Stimulated activated CD4-positive, alpha-beta T cell treated with anti-CD3 and anti-CD28 coated beads, TNF-alpha, amount 100 ng/mL, for 48 hours (primary cell): ENCODE measurements at places on chromosomes 13 and 19.

DNA sequence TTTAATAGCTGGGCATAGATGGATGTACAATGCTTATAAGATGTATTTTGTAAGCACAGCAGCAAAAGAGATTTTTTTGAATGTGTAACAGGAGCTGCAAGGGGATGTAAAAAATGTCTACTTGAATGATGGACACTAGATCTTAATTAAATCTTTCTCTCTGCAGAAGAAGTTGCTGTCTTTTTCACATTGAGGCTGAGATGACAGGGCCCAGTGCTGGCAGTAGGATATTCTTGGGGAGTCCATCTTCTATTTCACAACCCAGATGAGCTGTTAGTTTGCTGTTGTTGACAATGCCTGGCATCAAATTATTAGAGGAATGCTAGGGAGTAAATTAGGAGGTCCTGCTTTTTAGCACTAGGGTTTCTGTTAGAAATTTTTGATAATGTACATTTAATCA is 698.7 kb downstream of the SLITRK5 start:
- DNase-seq = no peak

DNA sequence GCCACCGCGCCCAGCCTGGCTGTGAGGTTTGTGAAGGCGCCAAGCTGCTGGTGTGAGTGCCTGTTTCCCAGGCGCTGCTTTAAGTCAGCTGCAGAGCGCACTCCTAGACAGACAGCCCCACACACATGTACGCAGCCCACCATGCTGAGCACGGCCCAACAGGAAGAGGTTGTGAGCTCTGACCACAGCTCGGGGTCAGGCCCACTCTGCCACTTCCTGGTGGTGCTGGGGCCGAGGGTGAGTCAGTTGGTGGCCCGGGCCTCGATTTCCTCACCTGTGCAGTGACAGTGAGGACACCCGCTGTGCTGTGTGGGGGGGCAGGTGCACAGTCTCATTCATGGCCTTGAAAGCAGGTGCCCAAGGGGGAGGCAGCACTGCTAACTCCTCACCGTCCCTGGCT is 106.7 kb downstream of the KDM4B start:
- DNase-seq = no peak

- DNase-seq = no peak
These were observed 1519.6 kb downstream of the PCDH9 start for GRCh38 chr13:65710514-65710913.

DNA sequence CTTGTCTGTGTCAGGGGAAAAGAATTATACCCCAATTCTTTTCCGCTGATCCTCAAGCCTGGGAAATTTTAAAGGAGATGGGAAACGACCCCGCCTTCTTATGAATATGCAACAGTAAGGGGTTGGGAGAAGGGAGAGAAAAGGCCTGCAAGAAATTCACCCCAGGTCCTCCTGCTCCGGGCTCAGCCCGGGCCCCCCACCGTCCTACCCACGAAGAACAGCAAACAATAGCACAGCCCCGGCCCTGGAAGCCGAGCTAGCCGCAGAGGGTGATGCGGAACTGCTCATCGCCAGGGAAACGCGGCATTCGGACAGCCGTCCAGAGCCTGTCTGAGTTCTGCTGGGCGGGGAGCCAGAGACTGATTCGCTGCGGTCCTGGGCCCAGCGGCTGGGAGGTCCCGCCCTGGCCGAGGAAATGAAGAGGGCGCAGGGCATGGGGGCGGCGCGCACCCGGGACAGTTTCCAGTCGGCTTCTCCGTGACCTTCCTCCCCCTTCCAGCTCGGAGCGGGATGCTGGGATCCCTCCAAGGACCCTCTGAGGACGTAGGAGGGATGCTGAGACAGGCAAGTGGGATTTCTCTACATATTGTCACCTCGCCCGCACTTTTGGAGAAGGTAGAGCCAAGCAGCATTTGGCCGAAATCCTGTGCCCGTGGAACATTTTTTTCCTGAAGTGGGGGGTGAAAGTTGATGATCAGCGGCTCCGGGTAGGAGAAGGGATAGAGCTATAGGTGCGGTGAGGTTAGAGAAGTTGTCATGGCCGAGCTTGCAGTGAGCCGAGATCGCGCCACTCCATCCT is 82.3 kb upstream of the C1QTNF9B start:
- no peak for DNase-seq

- no peak for DNase-seq
These were observed 66.7 kb downstream of the FRY start for GRCh38 chr13:32098272-32098671.

DNA sequence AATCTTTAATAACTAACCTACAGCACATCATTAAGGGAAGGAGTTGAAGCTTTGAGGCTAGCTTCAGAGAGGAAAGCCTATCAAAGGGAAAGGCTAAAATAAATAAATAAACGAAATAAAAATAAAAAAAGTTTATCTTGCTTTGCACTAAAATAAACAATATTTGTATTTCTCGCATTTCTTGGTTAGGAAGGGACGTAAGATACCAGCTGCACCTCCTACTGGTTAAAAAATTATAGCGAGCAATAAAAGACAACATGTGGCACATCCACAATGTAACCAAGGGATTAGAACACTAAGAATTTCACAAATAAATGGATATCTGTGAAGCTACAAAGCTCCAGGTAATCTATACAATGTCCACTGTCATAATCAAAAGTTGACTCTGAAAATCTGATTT is 194.5 kb downstream of the DACH1 start:
- DNase-seq = no peak

GRCh38 chr19:41131186-41131585 is 17.0 kb downstream of the CYP2F1 start:
- DNase-seq = no peak

DNA sequence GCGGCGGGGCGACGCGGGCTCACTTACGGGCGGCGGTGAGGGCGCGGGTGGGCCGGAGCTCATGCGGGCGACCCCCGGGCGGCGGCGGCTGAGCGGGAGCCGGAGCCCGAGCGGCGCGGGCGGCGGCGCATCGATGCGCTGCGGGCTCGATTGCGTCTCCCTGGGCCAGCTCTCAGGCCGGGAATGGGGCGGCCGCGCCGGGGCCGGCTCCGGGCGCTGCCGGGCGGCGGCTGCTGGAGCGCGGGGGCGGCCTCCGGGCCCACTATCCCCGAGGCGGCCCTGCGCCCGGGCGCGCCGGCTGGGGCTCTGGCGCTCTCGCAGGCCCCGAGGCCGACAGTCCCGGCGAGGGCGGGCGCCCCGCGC is 1.4 kb upstream of the TSHZ3 start:
- DNase-seq = no peak

DNA sequence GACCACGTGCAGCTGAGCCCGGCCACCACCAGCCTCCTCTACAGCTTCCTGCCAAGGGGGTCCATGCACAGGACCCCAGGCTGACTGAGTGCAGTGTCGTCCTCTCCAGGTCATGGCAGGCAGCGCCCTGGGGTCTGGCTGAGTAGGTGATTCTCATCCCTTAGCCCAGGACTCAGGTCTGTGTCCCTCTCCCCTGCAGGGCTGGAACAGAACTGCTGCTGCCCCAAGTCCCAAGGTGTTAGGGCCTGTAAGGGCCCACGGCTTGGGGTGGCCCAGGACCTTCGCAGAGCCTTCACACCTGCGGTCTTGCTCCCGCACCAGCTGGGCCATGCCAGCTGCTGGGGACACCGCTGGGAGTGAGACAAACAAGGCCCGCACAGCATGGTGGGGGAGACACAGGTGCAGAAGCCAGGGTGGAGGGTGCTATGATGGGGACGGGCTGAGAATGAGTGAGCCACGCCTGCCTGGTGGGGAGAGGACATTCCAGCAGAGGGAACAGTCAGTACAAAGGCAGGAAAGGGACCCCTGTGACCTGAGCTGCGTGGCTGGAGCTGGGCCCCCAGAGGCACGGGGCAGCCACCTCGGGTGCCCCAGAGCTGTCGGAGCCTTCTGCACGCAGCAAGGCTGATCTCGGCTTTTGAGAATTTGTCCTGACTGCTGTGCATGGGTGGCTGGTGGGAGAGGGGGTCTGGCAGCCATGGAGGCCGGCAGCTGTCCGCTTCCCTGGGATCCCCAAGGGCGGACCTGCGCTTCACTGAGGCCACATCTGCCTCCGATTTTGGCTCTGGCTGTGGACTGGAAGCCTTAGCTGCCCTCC is 11.9 kb downstream of the PLEKHF1 start:
- DNase-seq = no peak

- DNase-seq = no peak
These were observed 18.8 kb downstream of the HIPK4 start for GRCh38 chr19:40370997-40371801.

GRCh38 chr13:71624653-71625600 is 242.1 kb downstream of the DACH1 start:
- DNase-seq = no peak

- DNase-seq = no peak
These were observed 4.3 kb upstream of the NR1H2 start for GRCh38 chr19:50371914-50372475.
